ENCODE measurements at places on chromosomes 3 and 15. TPM values are rescaled to one million over a fixed set of nuclear protein-coding genes. Genes with fewer than 3 reads are reported as not detected.

The SERINC4 gene
- total RNA-seq, result 0.20 TPM

The MGLL gene
- total RNA-seq, result 85.6 TPM

The RTP3 gene
- total RNA-seq, result not detected

The TIGIT gene
- 0.46 TPM for total RNA-seq

The SLC30A4 gene
- total RNA-seq, result 2.2 TPM

The SPTBN5 gene
- 0.47 TPM for total RNA-seq

The FBXO40 gene
- total RNA-seq, result 33.0 TPM

DNA sequence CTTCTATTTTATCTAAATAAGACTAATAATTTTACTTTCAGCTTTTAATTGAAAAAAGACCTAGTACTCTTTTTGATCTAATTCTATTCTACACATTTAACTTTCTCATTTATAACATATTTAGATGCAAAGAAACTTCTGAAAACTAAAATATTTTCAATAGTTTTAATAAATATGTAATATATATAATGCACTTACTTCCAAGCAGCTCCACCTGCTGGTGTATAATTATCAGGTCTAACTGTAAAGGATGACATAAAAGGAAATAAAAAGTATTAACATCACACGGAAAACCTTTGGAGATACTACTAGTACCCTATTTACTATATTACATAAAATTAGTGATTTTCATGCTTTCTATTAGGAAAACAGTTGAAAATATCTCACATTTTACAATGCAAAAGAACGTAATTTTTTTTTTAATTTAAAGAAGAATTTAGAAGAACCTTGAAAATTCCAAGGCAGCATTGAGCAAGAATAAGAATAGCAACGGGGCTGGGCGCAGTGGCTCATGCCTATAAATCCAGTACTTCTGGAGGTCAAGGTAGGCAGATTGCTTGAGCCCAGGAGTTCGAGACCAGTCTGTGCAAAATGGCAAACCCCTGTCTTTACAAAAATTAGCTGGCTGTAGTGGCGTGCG is 10.2 kb downstream of the PLSCR5 start:
- no peaks in the 10 kb centered on the region for H3K27me3 ChIP-seq
- H3K36me3 ChIP-seq, result no peaks in the 10 kb centered on the region
- DNase-seq, result no peak
- H3K27ac ChIP-seq, result no peak overlapping the region
- no peaks in the 10 kb centered on the region for H3K4me1 ChIP-seq

- no peak overlapping the region for H3K4me3 ChIP-seq
- no peaks in the 10 kb centered on the region for H3K36me3 ChIP-seq
- no peak overlapping the region for H3K27ac ChIP-seq
- H3K27me3 ChIP-seq, result peaks cover 2% of the 10 kb centered on the region
- H3K4me1 ChIP-seq, result no peaks in the 10 kb centered on the region
- DNase-seq, result no peak
Measured at GRCh38 chr15:52183562-52184173, 7.5 kb downstream of the GNB5 start.

DNA sequence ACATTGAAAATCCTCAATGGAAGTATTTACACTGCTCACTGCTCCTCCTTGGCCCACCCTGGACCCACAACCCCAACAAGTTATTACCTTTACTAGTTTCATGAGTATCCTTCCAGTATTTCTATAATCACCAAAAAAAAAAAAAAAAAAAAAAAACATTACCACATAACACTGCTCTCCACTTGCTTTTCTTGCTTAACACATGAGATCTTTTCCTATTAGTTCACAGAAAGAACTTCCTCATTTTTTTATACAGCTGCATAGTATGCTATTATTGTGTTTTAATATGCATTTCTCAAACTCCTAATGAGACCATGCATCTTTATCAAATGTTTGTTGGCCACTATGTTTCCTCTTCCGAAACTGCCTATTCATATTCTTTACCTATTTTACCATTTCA is 14.6 kb downstream of the GABPB1 start:
- H3K4me1 ChIP-seq, result no peaks in the 10 kb centered on the region
- DNase-seq, result no peak
- H3K36me3 ChIP-seq, result no peaks in the 10 kb centered on the region

GRCh38 chr3:120304616-120305015 is 19.6 kb upstream of the GPR156 start:
- no peaks in the 10 kb centered on the region for H3K36me3 ChIP-seq
- no peak overlapping the region for H3K4me3 ChIP-seq
- H3K27ac ChIP-seq, result no peak overlapping the region
- no peaks in the 10 kb centered on the region for H3K27me3 ChIP-seq

GRCh38 chr3:42886294-42886822 is 10.7 kb upstream of the CYP8B1 start:
- no peaks in the 10 kb centered on the region for H3K4me1 ChIP-seq
- no peaks in the 10 kb centered on the region for H3K36me3 ChIP-seq
- no peak overlapping the region for H3K4me3 ChIP-seq
- no peak overlapping the region for H3K27ac ChIP-seq
- H3K27me3 ChIP-seq, result no peaks in the 10 kb centered on the region

DNA sequence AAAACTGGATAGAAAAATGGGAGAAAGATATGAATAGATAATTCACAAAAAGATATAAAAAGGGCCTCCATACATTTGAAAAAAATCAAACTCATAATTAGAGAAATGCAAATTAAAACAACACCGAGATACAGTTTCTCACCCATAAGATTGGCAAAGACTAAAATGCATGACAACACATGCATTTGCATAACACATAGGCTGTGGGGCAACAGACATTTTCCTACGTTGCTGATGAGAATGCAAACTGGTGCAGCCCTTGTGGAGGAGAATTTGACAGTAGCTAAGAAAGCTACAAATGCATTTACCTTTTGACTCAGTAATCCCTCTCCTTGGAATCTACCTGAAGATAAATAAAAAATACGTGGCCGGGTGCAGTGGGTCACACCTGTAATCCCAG is 11.4 kb upstream of the CAND2 start:
- no peak overlapping the region for H3K4me3 ChIP-seq
- H3K27me3 ChIP-seq, result no peaks in the 10 kb centered on the region
- H3K27ac ChIP-seq, result no peak overlapping the region
- DNase-seq, result no peak
- H3K36me3 ChIP-seq, result no peaks in the 10 kb centered on the region

DNA sequence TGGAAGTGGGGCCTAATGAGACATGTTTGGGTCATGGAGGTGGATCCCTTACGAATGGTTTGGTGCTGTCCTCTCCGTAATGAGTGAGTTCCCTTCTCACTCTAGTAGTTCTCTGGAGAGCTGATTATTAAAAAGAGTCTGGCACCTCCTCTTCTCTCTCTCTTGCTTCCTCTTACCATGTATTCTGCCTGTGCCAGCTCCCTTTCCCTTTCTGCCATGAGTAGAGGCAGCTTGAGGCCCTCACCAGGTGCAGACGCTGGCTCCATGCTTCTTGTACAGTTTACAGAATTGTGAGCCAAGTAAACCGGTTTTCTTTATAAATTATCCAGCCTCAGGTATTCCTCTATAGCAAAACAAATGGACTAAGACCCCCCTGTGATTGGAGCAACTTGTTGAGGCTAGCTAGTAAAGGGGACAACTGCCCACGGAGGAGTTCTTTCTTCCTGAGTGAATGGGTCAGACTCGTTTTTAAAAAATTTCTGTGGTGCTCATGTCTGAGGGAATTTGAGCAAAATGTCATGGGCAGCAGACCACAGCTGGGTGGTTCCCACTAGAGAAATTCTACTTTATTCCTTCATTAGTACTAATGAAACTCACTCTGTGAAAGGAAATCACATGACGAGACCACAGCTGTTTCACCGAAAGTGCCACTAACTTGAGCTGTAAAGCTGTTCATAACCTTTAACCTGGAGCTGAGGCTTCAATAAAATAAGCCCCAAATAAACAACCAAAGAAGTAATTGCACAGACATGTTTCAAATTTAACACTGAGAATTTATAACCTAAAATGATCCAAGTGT is 210.0 kb downstream of the NFKBIZ start:
- H3K27me3 ChIP-seq, result no peaks in the 10 kb centered on the region
- no peaks in the 10 kb centered on the region for H3K4me1 ChIP-seq
- no peak overlapping the region for H3K4me3 ChIP-seq
- DNase-seq, result no peak

DNA sequence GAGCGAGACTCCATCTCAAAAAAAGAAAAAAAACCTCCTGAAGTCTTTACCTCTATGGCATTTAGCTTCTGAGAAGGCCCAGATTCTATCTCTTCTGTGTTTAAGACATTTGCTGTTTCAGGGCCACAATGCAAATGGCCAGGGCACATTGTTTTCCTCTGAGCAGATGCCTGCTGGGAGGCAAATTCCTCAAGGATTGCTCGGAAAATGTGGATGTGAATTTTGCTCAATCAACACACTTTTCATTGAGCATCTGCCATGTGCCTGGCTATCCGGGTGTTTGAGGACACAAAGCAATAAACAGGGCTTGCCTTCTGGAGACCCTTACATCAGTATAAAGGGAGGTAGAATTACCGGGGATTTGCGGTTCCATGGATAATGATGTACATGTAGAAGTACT is 20.0 kb downstream of the TRIM71 start:
- no peak overlapping the region for H3K27ac ChIP-seq
- no peak for DNase-seq
- H3K4me1 ChIP-seq, result no peaks in the 10 kb centered on the region
- H3K27me3 ChIP-seq, result no peaks in the 10 kb centered on the region
- H3K36me3 ChIP-seq, result no peaks in the 10 kb centered on the region
- no peak overlapping the region for H3K4me3 ChIP-seq

GRCh38 chr3:123695731-123696640 is 111.1 kb upstream of the HACD2 start:
- peak overlapping the region; percentile 33 for H3K27ac ChIP-seq
- H3K36me3 ChIP-seq, result no peaks in the 10 kb centered on the region

GRCh38 chr3:139260793-139261736 is 82.8 kb upstream of the MRPS22 start:
- no peaks in the 10 kb centered on the region for H3K36me3 ChIP-seq
- no peak overlapping the region for H3K4me3 ChIP-seq
- no peak for DNase-seq
- no peak overlapping the region for H3K27ac ChIP-seq
- no peaks in the 10 kb centered on the region for H3K27me3 ChIP-seq
- H3K4me1 ChIP-seq, result no peaks in the 10 kb centered on the region

GRCh38 chr3:186042521-186043202 is 66.2 kb downstream of the ETV5 start:
- no peaks in the 10 kb centered on the region for H3K36me3 ChIP-seq
- DNase-seq, result no peak
- H3K27ac ChIP-seq, result no peak overlapping the region
- no peak overlapping the region for H3K4me3 ChIP-seq

- no peak overlapping the region for H3K27ac ChIP-seq
- no peaks in the 10 kb centered on the region for H3K36me3 ChIP-seq
- H3K4me3 ChIP-seq, result no peak overlapping the region
- no peak for DNase-seq
- H3K27me3 ChIP-seq, result no peaks in the 10 kb centered on the region
Measured at GRCh38 chr15:93253681-93254080, 164.7 kb upstream of the RGMA start.

DNA sequence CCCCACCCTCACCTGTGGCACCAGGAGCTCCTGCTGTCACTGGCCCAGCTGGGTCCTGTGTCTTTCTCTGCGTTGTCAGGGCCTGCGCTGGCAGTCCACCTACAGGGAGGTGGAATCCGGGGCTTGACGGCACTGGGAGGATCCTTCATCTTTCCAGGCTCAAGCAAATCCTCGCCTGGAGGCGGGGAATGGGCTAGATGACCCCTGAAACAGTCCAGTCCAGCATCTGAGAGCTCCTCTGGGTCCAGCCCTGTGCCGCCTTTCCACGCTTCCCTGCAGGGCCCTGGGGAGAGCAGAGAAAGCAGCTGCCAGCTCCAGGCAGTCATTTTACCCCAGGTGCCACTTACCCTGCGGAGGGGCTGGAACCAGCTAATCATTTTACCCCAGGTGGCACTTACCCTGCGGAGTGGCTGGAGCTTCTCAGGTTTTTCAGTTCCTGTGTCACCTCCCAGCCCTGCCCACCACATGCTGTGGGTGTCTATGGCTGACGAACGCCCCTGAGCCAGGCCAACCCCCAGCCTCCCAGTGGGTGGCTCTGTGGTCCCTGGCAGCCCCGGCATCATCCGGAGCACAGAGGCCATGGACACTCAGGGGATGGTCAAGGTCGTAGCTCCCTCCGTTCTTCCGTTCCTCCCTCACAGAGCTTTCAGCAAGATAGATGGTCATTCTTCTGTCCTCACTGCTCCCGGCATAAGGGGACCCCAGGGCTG is 17.9 kb upstream of the ADIPOQ start:
- no peak overlapping the region for H3K27ac ChIP-seq
- H3K4me1 ChIP-seq, result no peaks in the 10 kb centered on the region
- H3K36me3 ChIP-seq, result no peaks in the 10 kb centered on the region

DNA sequence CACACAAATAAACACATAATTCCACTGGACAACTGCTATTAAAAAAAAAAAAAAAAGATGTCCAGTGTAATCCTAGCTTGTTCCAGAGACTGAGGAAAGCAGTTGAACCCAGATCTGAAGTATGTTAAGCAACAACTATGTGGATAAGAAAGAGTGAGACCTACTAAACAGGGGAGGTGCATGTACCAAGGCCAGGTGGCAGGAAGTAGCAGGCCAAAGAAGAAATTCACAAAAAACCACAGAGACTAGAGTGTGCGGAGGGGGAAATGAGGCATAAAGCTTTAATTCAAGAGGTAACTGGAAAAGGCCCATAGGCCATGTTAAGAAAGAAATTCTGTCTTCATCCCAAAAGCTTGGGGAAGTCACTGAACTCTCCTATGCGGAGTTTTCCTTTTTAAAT is 490.0 kb downstream of the NAALADL2 start:
- DNase-seq, result no peak
- H3K4me1 ChIP-seq, result no peaks in the 10 kb centered on the region

GRCh38 chr15:81108427-81108826 is 25.6 kb upstream of the CFAP161 start:
- no peaks in the 10 kb centered on the region for H3K4me1 ChIP-seq
- H3K27ac ChIP-seq, result no peak overlapping the region
- DNase-seq, result no peak
- H3K36me3 ChIP-seq, result no peaks in the 10 kb centered on the region

- H3K27ac ChIP-seq, result peak overlapping the region; percentile 62
- no peak for DNase-seq
- H3K4me3 ChIP-seq, result no peak overlapping the region
- H3K4me1 ChIP-seq, result peaks cover 71% of the 10 kb centered on the region
- H3K36me3 ChIP-seq, result no peaks in the 10 kb centered on the region
- H3K27me3 ChIP-seq, result no peaks in the 10 kb centered on the region
Measured at GRCh38 chr3:11558411-11558903, 85.3 kb downstream of the VGLL4 start.

DNA sequence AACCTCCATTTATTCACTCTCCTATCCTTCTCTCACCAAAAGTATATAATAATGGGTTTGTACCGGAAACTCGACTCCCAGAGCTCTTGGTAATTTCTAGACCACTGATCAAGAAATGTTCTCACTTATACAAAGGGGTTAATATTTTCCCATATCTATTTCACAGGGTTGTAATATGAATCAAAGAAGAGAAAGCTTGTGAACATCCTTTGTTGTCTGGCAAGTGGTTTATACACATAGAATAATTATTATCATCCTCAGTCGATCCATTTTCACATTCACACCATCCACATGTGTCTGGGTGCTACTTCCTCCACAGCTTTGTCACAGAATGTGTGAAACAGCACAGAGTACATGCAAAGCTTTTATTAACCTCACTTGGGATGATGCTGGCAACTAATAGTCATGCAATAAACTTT is 29.9 kb upstream of the STT3B start:
- H3K36me3 ChIP-seq, result no peaks in the 10 kb centered on the region
- no peak for DNase-seq
- no peak overlapping the region for H3K4me3 ChIP-seq
- peaks cover 3% of the 10 kb centered on the region for H3K27me3 ChIP-seq

GRCh38 chr3:194967151-194968117 is 281.8 kb downstream of the FAM43A start:
- no peak overlapping the region for H3K27ac ChIP-seq
- no peak for DNase-seq
- H3K27me3 ChIP-seq, result no peaks in the 10 kb centered on the region
- H3K4me3 ChIP-seq, result no peak overlapping the region
- H3K4me1 ChIP-seq, result no peaks in the 10 kb centered on the region

Data from psoas muscle (tissue), 8 donors.